ENCODE measurements at places on chromosomes 3 and 15. TPM values are rescaled to one million over a fixed set of nuclear protein-coding genes. Genes with fewer than 3 reads are reported as not detected.

DNA sequence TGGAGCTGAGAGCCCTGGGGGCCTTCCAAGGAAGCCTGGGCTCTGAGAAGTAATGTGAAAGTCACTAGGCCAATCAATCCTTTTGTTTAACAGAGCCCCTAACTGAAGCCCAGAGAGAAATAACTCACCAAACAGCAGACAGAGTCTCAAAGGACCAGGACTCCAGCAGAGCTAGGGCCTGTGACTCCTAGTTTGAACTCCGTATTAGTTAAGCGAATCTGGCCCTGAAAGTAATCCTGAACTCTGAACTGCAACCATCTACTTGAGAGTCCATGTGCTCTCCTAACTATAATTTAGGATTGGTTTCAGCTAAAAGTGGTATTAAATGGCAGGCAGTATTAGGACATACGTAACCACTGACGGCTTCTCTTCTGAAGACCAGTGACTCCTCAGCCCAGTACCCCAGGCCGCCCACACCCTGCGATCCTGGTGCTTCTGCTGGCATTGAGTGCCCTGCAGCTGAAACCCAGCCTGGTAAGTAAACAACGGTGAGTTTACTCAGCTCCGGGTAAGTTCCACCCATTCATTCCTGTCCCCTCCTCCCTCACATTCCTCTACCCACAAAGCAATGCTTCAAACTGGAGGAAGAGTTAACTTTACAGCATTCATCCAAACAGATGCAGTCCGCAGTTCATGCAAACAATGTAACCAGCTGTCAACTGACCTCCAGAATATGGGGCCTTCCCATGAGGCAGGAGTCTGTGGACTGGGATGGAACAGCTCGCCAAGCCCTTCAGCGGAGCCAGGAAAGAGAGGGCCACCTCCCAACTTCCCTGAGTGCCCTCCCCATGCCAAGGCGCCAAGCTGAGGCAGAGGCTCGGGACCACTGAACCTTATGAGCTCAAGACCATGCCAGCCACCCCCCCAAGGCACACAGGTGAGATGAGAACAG, 7.3 kb downstream of the MYO5C start:
- no peaks in the 10 kb centered on the region for H3K36me3 ChIP-seq
- H3K27me3 ChIP-seq, result no peaks in the 10 kb centered on the region
- peak overlapping the region; percentile 51 for H3K27ac ChIP-seq
- peaks cover 29% of the 10 kb centered on the region for H3K4me1 ChIP-seq

DNA sequence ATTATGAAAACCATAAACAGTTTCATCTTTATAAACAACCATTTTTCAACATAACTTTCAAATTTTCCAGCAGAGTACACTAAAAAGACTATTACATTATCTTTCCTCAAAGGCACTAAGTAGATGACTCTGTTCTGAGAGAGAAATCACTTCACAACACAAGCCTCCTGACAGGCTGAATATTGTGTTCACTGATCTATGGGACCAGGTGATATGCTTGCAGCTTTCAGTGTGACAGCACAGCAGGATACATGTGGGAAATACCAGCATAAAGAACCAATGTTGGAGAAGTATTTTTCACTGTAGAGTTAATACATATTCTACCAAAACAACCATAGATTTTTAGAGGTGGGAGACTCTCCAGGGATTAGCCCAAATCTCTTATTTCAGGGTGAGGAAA, 350.6 kb downstream of the PLCL2 start:
- H3K4me3 ChIP-seq, result no peak overlapping the region
- DNase-seq, result no peak
- H3K36me3 ChIP-seq, result no peaks in the 10 kb centered on the region
- no peaks in the 10 kb centered on the region for H3K4me1 ChIP-seq
- no peak overlapping the region for H3K27ac ChIP-seq
- H3K27me3 ChIP-seq, result no peaks in the 10 kb centered on the region

DNA sequence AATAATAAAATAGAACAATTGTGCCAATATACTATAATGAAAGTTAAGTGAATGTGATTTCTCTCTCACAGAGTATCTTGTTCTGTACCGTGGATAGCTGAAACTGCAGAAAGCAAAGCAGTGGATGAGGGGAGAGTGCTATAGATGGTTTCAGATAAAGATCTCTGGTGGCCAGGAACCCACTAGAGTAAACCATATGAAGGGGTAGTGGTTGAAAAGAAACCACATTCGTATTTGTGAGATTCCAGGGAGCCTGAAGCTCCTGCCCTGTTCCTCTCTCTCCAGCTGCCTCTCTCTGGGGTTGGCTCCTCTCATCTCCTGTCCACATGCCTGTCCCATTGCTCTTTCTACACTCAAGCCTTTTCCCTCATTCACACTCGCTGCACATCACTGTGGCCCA, 8.9 kb downstream of the ABHD17C start:
- H3K27ac ChIP-seq, result no peak overlapping the region
- no peak overlapping the region for H3K4me3 ChIP-seq
- no peak for DNase-seq
- H3K27me3 ChIP-seq, result no peaks in the 10 kb centered on the region
- peaks cover 7% of the 10 kb centered on the region for H3K4me1 ChIP-seq

DNA sequence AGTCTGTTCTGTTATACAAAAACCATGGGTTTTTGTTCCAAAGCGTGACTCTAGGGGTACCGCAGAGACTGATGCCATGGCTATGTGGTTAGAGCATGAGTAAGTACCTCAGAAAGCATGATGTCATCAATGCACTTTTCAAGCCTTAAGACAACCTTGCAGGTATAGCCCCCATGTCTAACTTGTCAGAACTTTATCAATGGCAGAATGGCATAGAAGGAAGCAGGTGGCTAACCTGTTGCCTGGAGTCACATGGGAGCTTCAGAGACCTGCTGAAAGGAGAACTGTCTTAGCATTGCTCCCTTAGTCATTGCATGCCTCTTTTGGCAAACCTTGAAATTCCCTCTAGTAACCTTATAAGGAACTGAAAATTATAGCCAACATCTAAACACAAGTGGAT, 52.5 kb downstream of the EOMES start:
- H3K4me1 ChIP-seq, result peaks cover 4% of the 10 kb centered on the region
- H3K4me3 ChIP-seq, result no peak overlapping the region
- H3K36me3 ChIP-seq, result no peaks in the 10 kb centered on the region
- no peaks in the 10 kb centered on the region for H3K27me3 ChIP-seq
- no peak overlapping the region for H3K27ac ChIP-seq
- DNase-seq, result no peak

- no peak for DNase-seq
- H3K4me1 ChIP-seq, result no peaks in the 10 kb centered on the region
- no peaks in the 10 kb centered on the region for H3K36me3 ChIP-seq
Measured at GRCh38 chr3:84209474-84209873, 749.3 kb upstream of the CADM2 start.

Gene SLC12A1
- 0.62 TPM for total RNA-seq
